ENCODE measurements at places on chromosomes 5 and 9. TPM values are rescaled to one million over a fixed set of nuclear protein-coding genes. Genes with fewer than 3 reads are reported as not detected.

DNA sequence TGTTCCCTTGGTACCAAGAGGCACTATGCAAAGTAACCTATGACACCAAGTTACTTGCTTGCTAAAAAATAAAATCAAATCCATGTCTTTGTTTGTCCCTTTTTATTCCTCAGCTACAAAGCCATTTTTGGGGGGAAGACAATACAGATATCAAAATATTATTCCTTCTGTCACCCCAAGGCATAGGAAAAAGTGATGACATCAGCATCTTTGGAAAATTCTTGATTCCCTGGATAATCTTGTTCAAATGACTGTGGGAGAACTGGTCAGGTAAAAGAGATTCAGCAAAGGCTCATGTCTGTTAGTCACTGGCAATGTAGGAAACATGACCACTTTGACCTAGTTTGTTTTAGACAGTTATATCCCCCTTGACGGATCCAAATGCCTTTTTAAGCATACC, 373.1 kb downstream of the MAT2B start:
- no peak for DNase-seq

- no peak for DNase-seq
These were observed 421.3 kb downstream of the TLE1 start for GRCh38 chr9:81268048-81268447.

GRCh38 chr9:4243877-4244812, 55.7 kb downstream of the GLIS3 start:
- DNase-seq = no peak

DNA sequence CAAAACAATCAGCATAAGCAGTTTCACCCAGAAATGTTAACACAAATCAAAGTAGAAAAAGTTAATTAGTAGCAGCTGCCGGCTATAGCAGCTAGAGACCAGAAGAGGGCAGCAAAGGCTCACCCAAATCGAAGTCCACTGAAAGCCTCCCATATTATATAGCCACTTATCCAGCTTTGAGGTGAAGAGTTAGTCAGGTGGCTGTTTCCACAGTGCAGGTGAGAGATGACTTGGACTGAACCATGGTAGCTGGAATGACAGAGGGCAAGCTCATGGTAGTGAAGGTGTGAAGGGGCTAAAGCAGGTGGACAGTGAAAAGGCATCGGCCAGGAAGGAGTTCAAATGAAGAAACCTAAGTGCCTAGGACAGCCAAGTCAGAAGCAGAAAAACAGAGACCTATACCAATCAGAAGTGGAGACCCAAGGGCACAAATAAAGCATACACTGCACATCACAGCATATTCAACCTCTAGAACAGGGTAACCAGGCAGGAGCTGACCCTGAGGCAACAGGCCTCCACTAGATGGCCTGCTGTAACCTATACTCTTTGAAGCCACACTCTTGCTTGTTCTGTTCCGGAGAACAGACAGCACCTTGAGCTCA, 7.2 kb upstream of the RNF38 start:
- peak; percentile 78 for DNase-seq

DNA sequence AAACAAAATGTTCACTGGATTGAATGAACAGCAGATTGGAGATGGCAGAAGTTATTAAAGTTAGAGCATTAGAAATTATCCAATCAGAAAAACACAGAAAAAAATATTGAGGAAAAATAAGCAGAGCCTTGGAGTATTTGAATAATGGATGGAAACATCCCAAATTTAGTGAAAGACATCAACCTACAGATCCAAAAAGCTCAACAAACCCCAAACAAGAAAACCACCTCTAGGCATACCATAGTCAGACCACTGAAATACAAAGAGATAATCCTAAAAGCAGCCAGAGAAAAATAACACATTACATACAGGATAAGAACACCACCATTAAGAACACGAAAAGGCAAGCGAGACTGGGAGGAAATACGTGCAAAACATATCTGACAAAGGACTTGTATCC, 5.2 kb downstream of the INIP start:
- DNase-seq = no peak

Gene FOXD4L6
- not detected for total RNA-seq

Gene IFNE
- 4.5 TPM for total RNA-seq

Gene CFAP77
- not detected for total RNA-seq

Gene SAPCD2
- total RNA-seq = 0.41 TPM

Gene C9orf153
- total RNA-seq = 0.45 TPM
